ENCODE measurements at places on chromosomes 3 and 15. TPM values are rescaled to one million over a fixed set of nuclear protein-coding genes. Genes with fewer than 3 reads are reported as not detected.

CDHR4 gene
- not detected for total RNA-seq

DNA sequence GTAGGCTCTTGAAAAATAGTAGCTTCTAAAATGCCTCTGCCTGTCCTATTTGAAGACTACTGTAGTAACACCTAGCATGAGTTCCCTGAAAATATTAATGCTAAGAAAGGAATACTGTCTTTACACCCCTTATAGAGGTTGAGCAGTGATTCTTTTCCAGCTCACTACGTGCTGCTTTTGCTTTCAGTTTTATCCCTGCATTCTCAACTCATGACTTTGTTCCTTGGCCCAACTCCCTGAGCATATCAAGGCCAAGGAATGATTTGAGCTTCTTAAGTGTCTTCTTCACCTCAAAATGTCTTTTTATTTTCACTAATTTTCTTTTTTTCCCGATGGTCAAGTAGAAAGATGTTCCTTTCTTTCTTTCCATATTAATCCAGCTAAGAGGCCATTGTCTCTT lies 16.5 kb upstream of the P2RY13 start:
- no peak for DNase-seq
- no peak overlapping the region for H3K4me3 ChIP-seq
- H3K27me3 ChIP-seq: no peaks in the 10 kb centered on the region
- H3K36me3 ChIP-seq: no peaks in the 10 kb centered on the region
- no peaks in the 10 kb centered on the region for H3K4me1 ChIP-seq

FGF12 gene
- 0.41 TPM for total RNA-seq

DNA sequence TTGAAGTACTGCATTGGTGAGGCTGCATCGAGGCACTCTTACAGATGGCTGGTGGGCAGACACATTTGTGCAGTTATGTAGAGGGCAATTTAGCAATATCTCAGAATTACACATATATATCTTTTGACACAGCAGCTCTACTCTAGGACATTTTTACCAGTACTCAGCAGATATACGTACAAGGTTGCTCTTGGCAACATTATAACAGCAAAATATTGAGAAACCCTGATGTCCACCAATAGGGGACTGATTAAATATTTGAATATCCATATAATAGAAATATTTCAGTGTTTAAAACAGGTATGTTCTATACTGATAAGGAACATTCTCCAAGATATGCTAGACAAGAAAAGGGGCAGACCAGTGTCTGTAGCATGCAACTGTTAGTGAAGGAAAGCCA lies 7.9 kb upstream of the FBXO22 start:
- H3K27ac ChIP-seq: no peak overlapping the region
- H3K27me3 ChIP-seq: no peaks in the 10 kb centered on the region
- no peak overlapping the region for H3K4me3 ChIP-seq
- no peaks in the 10 kb centered on the region for H3K36me3 ChIP-seq

DNA sequence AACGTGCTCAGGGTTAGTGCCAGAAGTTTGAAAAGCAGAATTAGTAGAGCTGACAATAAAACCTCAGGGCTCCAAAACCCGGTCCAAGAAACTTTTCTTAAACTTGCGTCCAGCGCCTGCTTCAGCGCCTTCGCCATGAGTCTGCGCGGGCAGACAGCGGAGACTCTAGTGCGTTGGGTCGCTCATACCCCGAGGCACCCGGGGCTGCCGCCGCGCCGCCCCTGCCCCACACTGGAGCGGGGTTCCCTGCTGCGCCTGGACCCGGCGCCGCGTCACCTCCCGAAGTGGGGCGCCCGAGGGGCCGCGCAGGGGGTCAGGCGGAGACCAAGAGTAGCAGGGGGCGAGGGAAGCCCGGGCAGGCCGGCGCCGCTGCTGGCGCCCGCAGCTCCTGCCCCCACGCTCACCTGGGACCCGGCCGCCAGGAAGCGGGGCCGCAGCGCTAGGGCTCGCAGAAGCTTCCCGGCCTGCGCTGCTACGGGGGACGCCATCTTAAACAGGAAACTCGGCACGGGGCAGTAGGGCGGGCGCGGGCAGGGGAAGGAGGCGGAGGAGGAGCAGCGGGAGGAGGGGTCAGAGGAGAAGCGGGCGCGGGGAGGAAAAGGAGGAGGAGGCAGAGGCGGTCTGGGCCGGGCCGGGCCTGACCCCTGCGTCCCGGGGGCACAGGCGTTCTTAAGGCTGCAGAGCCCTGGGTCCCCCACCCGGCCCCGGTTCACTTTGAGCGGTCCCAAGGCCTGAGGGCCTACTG lies at the start of gene SUCLG2:
TSS of gene SUCLG2 (minus strand) at position 514 of the 745 bp plus-strand sequence. CDS start at position 488, 26 bp downstream.
- peak within 1 kb of the TSS; percentile 70 for H3K27ac ChIP-seq
- no peaks in the 10 kb centered on the region for H3K27me3 ChIP-seq
- H3K4me3 ChIP-seq: peak within 1 kb of the TSS; percentile 72
- peaks cover 27% of the 10 kb centered on the region for H3K4me1 ChIP-seq
- no peaks in the 10 kb centered on the region for H3K36me3 ChIP-seq

GRCh38 chr3:78140274-78140673 lies 1100.4 kb downstream of the ROBO2 start:
- H3K4me3 ChIP-seq: no peak overlapping the region
- H3K27me3 ChIP-seq: no peaks in the 10 kb centered on the region
- no peaks in the 10 kb centered on the region for H3K36me3 ChIP-seq
- no peak overlapping the region for H3K27ac ChIP-seq

DNA sequence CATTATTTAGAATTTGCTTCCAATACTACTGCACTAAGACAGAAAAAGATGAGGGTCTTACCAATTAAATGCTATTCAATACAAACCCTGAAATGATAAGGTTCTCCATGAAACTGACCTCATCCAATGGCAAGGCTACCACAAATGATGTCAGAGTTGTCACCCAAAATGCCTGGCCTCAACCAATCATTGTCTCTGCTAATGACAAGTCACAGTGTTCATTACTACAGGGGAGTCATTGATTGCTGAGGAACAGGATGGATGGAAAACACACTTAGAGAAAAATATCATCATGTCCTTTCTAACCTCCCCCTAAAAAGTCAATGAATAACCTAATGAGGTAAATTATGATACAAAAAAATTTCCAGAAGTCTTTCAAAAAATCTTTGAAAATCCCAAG lies 91.0 kb downstream of the FOXP1 start:
- H3K27ac ChIP-seq: peak overlapping the region; percentile 70
- H3K4me3 ChIP-seq: no peak overlapping the region
- no peaks in the 10 kb centered on the region for H3K36me3 ChIP-seq
- no peaks in the 10 kb centered on the region for H3K27me3 ChIP-seq

DNA sequence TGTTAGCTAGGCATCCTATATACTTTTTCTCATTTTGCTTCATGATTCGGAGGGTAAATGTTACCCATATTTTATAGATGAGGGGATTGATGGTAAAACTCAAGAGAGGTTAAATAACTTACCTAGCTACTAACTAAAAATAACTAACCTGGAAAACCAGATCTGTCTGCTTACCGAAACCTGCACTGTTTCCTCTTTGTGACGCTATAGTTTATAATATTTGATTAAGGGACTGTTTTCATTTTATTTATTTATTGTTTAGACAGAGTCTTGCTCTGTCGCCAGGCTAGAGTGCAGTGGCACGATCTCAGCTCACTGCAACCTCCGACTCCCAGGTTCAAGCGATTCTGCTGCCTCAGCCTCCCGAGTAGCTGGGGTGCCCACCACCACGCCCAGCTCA lies 55.9 kb downstream of the MAP6D1 start:
- peak overlapping the region; percentile 35 for H3K27ac ChIP-seq
- peaks cover 16% of the 10 kb centered on the region for H3K4me1 ChIP-seq

DNA sequence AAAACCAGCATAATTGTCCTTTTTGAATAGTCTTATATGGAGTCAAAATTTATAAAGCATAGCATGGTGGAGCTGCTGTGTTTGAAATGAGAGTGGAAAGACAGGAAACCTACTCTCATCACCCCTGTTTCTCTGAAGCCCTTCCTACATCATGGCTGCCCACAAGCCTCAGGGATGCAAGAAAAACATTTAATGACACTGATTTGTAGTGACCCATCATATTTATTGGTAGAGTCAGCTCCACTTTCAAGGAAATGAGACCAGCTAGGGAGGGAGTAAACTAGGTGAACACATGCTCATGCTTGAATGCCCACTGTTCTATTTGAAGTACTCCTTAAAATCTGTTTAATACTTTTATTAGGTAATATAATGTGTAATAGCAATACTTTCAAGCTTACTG lies 494.3 kb upstream of the KCNMB2 start:
- no peak for DNase-seq
- H3K4me1 ChIP-seq: no peaks in the 10 kb centered on the region
- no peaks in the 10 kb centered on the region for H3K36me3 ChIP-seq
- H3K4me3 ChIP-seq: no peak overlapping the region
- H3K27me3 ChIP-seq: no peaks in the 10 kb centered on the region

DNA sequence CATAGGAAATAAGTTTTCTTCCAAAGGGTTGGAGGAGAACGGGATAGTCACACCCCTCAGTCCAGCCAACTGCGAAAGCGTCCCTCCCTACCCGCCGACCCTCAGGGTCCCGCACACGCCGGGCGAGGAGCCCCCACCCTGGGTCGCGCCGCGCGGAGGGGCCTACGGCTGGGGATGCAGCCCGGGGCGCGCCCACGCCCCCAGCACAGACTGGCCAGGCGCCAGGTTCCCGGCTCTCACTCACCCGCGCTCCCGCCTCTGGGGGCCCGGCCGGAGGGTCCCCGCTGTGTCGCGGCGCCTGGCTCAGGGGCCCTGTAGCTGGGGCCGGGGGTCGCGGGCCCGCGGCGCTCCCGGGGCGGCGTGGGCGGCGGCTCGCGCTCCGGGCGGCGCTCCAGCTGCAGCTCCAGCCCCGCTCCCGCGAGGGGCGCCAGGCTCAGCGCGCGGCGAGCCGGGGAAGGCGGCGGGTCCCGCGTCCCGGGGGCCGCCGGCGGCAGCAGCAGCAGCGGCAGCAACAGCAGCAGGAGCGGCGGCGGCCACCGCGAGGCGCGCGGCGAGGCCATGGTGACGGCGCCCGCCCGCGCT lies 375 bp downstream of the HEG1 start:
- no peaks in the 10 kb centered on the region for H3K27me3 ChIP-seq
- no peaks in the 10 kb centered on the region for H3K36me3 ChIP-seq
- DNase-seq: no peak
- H3K4me1 ChIP-seq: peaks cover 57% of the 10 kb centered on the region
- H3K27ac ChIP-seq: peak overlapping the region; percentile 33

GRCh38 chr15:20643829-20644425 lies 102.3 kb upstream of the GOLGA6L6 start:
- H3K27me3 ChIP-seq: 0 out of 2 replicates have a peak, but pooled peaks cover 1% of the 10 kb centered on the region
- no peaks in the 10 kb centered on the region for H3K4me1 ChIP-seq
- H3K4me3 ChIP-seq: no peak overlapping the region
- H3K36me3 ChIP-seq: no peaks in the 10 kb centered on the region

DNA sequence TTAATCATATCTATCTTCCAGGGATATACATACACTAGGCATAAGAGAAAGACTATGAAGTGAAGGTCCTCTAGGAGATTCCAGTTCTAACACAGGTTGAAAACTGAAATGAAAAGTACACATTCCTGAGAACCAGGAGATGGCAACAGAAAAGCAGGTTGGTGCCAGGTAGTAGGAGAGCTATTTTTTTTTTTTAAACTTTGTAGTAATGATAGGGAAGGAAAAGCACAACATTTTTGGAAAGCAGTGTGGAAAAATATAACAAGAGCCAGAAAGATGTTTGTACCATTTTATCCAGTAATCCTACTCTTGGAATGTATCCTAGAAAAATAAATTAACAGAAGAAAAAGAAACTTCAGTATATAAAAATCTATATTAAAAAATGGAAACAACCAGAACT lies 189.9 kb downstream of the DTWD1 start:
- no peaks in the 10 kb centered on the region for H3K27me3 ChIP-seq
- no peak overlapping the region for H3K4me3 ChIP-seq
- H3K27ac ChIP-seq: no peak overlapping the region
- no peaks in the 10 kb centered on the region for H3K4me1 ChIP-seq
- DNase-seq: no peak

SCN11A gene
- total RNA-seq: not detected

IL5RA gene
- total RNA-seq: 0.23 TPM

Measured in Caco-2 (cell line).